Activated CD4-positive, alpha-beta memory T cell treated with anti-CD3 and anti-CD28 coated beads, Interleukin-2, amount 10 ng/mL, durations not matched to agents 7 days and 5 days (primary cell): ENCODE measurements at places on chromosomes 3 and 15. TPM values are rescaled to one million over a fixed set of nuclear protein-coding genes. Genes with fewer than 3 reads are reported as not detected.

PLA1A gene
- total RNA-seq: not detected

SAXO2 gene
- 0.60 TPM for total RNA-seq

CYP1A1 gene
- 2.1 TPM for total RNA-seq

STRIT1 gene
- not detected for total RNA-seq

GCNT3 gene
- total RNA-seq: not detected

GUCA1C gene
- total RNA-seq: not detected

SAMD7 gene
- total RNA-seq: not detected

TNFAIP8L3 gene
- not detected for total RNA-seq

GRK7 gene
- not detected for total RNA-seq

LSAMP gene
- total RNA-seq: not detected

IGDCC3 gene
- total RNA-seq: not detected

DLL4 gene
- total RNA-seq: not detected

SKOR1 gene
- 0.23 TPM for total RNA-seq

MFGE8 gene
- total RNA-seq: 46.5 TPM

KLHL6 gene
- 47.1 TPM for total RNA-seq

IL17RC gene
- total RNA-seq: 0.45 TPM

TMCO5A gene
- not detected for total RNA-seq

RTP4 gene
- 24.1 TPM for total RNA-seq

CATSPER2 gene
- total RNA-seq: 4.7 TPM
